ENCODE measurements at places on chromosomes 16 and 17. TPM values are rescaled to one million over a fixed set of nuclear protein-coding genes. Genes with fewer than 3 reads are reported as not detected.
A peak's percentile ranks its signal among the peaks of the same experiment; 100 is the strongest.

The C17orf113 gene
- total RNA-seq = 2.2 TPM

The PRSS36 gene
- total RNA-seq = 0.30 TPM

The EPOP gene
- 8.0 TPM for total RNA-seq

The RCVRN gene
- total RNA-seq = not detected

The HP gene
- total RNA-seq = not detected

The RNF222 gene
- not detected for total RNA-seq

The MFSD6L gene
- total RNA-seq = not detected

The NACA2 gene
- total RNA-seq = not detected

The RAB37 gene
- 4.3 TPM for total RNA-seq

GRCh38 chr17:19753051-19753509, 5.0 kb upstream of the ALDH3A1 start:
- no peaks in the 10 kb centered on the region for H3K27me3 ChIP-seq
- H3K27ac ChIP-seq = no peak overlapping the region
- no peaks in the 10 kb centered on the region for H3K36me3 ChIP-seq
- no peak for DNase-seq

DNA sequence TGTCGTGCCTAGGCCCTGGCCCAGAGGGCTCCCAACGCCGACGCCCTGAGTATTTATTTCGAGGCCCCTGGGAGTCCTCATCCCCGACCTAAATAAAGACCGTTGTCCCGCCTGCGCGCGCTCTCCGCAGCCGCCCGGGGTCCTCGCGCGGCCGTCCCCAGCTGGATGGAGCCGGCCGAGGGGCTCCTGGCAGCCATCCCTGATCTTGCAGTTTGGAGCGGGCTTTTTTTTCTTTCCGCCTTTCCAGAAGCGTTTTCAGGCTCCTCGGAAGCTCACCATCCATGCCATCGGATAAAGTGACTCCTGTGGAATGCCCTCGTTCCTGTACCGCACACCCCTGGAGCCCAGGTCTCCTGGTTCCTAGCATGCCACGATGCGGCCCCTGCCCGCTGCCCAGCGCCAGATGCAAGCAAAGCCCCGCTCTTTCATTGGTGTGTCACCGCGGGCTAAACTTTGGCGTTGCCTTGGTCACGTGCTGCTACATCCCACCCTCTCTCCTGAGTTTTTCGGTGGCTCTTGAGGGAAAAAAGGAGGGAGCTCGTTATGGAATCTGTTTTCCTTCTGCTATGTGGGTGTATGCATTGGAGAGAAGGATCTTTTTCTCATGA, 716 bp downstream of the TMEM94 start:
- H3K27ac ChIP-seq = peak overlapping the region; percentile 30
- H3K4me1 ChIP-seq = peaks cover 15% of the 10 kb centered on the region
- H3K36me3 ChIP-seq = no peaks in the 10 kb centered on the region
- H3K4me3 ChIP-seq = peak overlapping the region; percentile 53
- H3K27me3 ChIP-seq = no peaks in the 10 kb centered on the region
- DNase-seq = peak; percentile 73

DNA sequence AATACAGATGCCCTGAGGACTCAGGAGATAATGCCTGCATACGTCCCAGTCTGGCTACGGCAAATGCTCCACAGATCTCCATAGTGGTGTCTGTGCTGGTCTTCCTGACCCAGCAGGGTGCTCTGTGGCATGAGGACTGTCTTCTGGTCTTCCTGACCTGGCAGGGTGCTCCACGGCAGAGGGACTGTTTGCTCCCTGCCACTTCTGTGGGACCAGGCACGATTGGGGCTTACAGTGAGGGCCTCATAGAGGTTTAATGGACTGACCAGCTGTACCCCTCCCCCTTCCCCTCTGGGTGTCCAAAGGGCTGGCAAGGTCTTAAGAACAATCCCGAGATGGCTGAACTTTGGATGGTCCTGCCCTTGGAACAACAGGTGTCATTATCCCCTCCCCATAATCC, 123.1 kb downstream of the C16orf78 start:
- no peaks in the 10 kb centered on the region for H3K36me3 ChIP-seq
- no peaks in the 10 kb centered on the region for H3K27me3 ChIP-seq
- peaks cover 8% of the 10 kb centered on the region for H3K4me1 ChIP-seq
- DNase-seq = no peak
- H3K27ac ChIP-seq = no peak overlapping the region
- no peak overlapping the region for H3K4me3 ChIP-seq

GRCh38 chr17:80880648-80880985, 111.0 kb upstream of the CHMP6 start:
- no peak overlapping the region for H3K4me3 ChIP-seq
- H3K27me3 ChIP-seq = no peaks in the 10 kb centered on the region
- no peak overlapping the region for H3K27ac ChIP-seq
- peaks cover 8% of the 10 kb centered on the region for H3K4me1 ChIP-seq
- DNase-seq = no peak

DNA sequence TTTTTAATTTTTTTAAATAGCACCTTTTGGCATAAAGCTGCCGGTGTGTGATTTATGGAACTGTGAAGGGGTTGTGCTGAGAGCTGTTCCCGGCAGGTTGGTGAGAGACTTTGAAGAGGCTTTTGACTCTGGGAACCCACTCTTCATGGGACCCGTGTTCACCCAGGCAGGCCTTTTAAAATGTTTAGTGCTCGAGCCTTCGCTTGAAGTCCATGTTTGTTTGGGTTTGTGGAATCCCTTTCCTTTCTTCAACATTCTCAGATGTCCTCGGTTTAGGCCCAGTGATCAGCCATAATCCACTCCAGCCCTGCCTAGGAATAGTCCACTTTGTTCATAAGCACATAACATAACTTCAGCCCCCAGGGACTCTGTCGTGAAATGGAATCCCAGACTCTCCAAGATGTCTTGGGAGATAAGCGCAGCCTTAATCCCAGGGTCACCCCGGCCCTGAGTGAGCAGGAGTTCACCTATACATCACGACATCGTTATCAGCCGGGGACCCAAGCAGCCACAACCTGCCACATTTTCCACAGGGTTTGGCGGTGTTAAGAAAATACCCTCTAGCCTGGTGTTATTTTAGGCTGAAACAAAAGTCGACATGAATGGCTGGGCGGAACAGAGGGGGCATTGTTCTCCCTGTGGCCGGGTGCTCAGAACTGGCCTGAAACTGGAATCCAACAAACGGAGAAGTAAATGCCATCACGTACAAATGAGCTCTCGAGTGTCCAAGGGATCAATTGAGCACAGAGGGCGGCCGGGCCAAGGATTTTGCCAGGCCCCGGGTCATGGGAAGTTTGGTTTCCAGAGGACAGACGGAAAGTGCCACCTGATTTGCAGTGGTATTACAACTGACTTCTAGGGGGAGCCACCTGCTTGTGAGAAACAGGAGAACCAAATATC, 145.7 kb upstream of the IRX3 start:
- H3K4me1 ChIP-seq = peaks cover 20% of the 10 kb centered on the region
- no peaks in the 10 kb centered on the region for H3K36me3 ChIP-seq
- no peak overlapping the region for H3K4me3 ChIP-seq
- H3K27me3 ChIP-seq = peaks cover 50% of the 10 kb centered on the region

GRCh38 chr17:7552621-7553051, 3.8 kb downstream of the TNFSF12 start:
- H3K27ac ChIP-seq = no peak overlapping the region
- DNase-seq = no peak
- no peak overlapping the region for H3K4me3 ChIP-seq
- H3K36me3 ChIP-seq = no peaks in the 10 kb centered on the region
- peaks cover 15% of the 10 kb centered on the region for H3K27me3 ChIP-seq

- H3K27me3 ChIP-seq = no peaks in the 10 kb centered on the region
- DNase-seq = no peak
Observed at GRCh38 chr16:2824626-2825025, 5.5 kb upstream of the ZG16B start.

GRCh38 chr17:77125432-77125901, 15.3 kb upstream of the SEC14L1 start:
- H3K4me3 ChIP-seq = no peak overlapping the region
- no peaks in the 10 kb centered on the region for H3K27me3 ChIP-seq
- no peak for DNase-seq
- H3K27ac ChIP-seq = no peak overlapping the region
- H3K36me3 ChIP-seq = no peaks in the 10 kb centered on the region
- H3K4me1 ChIP-seq = peaks cover 12% of the 10 kb centered on the region

- H3K4me3 ChIP-seq = no peak overlapping the region
- peaks cover 9% of the 10 kb centered on the region for H3K4me1 ChIP-seq
- H3K27me3 ChIP-seq = no peaks in the 10 kb centered on the region
- DNase-seq = no peak
- H3K36me3 ChIP-seq = no peaks in the 10 kb centered on the region
Observed at GRCh38 chr16:88575251-88575650, 5.0 kb downstream of the ZC3H18 start.

DNA sequence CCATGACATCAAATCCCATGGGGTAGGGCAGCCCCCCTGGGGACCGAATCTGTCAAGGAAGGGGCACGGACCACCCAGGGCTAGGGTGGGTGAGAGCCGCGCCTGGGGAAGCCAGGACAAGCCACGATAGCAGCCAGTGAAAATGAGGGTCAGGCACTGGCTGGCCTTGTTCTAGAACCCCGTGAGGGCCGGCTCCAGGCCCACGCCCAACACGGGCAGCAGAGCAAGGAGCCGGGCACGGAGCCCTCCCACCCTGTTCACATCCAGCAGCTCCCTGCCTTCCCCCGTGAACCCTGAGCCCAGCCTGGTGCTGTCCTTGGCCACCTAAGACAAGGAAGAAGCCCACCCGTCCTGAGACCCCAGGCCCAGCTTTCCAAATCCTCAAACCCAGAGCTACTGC, 256.7 kb downstream of the PARN start:
- no peak for DNase-seq
- no peaks in the 10 kb centered on the region for H3K27me3 ChIP-seq
- H3K27ac ChIP-seq = no peak overlapping the region
- H3K36me3 ChIP-seq = no peaks in the 10 kb centered on the region
- H3K4me3 ChIP-seq = no peak overlapping the region

GRCh38 chr17:40526668-40527067, 25.2 kb upstream of the TNS4 start:
- no peak for DNase-seq
- H3K27ac ChIP-seq = no peak overlapping the region
- no peaks in the 10 kb centered on the region for H3K36me3 ChIP-seq

GRCh38 chr16:85333337-85333736, 221.1 kb upstream of the CIBAR2 start:
- no peaks in the 10 kb centered on the region for H3K36me3 ChIP-seq
- DNase-seq = no peak
- no peak overlapping the region for H3K4me3 ChIP-seq

GRCh38 chr16:90053902-90054500, 23.1 kb downstream of the PRDM7 start:
- H3K27ac ChIP-seq = no peak overlapping the region
- no peaks in the 10 kb centered on the region for H3K27me3 ChIP-seq
- H3K36me3 ChIP-seq = no peaks in the 10 kb centered on the region

GRCh38 chr16:11072420-11073153, 128.2 kb downstream of the CLEC16A start:
- H3K27me3 ChIP-seq = no peaks in the 10 kb centered on the region
- H3K4me1 ChIP-seq = no peaks in the 10 kb centered on the region

GRCh38 chr16:4500272-4500671, 24.1 kb downstream of the HMOX2 start:
- no peak overlapping the region for H3K4me3 ChIP-seq
- H3K27me3 ChIP-seq = no peaks in the 10 kb centered on the region
- peaks cover 15% of the 10 kb centered on the region for H3K4me1 ChIP-seq
- H3K36me3 ChIP-seq = no peaks in the 10 kb centered on the region

- no peak overlapping the region for H3K27ac ChIP-seq
- no peaks in the 10 kb centered on the region for H3K36me3 ChIP-seq
- DNase-seq = peak; percentile 22
- H3K27me3 ChIP-seq = peaks cover 9% of the 10 kb centered on the region
- H3K4me3 ChIP-seq = no peak overlapping the region
Observed at GRCh38 chr16:8565498-8565897, 24.8 kb downstream of the TMEM114 start.

GRCh38 chr17:72954579-72954978, 137.9 kb downstream of the SLC39A11 start:
- H3K36me3 ChIP-seq = no peaks in the 10 kb centered on the region
- H3K27ac ChIP-seq = no peak overlapping the region

GRCh38 chr17:43760254-43760852, 1.8 kb upstream of the SOST start:
- peak; percentile 95 for DNase-seq
- H3K4me3 ChIP-seq = peak overlapping the region; percentile 19
- no peaks in the 10 kb centered on the region for H3K36me3 ChIP-seq
- peaks cover 8% of the 10 kb centered on the region for H3K27me3 ChIP-seq

DNA sequence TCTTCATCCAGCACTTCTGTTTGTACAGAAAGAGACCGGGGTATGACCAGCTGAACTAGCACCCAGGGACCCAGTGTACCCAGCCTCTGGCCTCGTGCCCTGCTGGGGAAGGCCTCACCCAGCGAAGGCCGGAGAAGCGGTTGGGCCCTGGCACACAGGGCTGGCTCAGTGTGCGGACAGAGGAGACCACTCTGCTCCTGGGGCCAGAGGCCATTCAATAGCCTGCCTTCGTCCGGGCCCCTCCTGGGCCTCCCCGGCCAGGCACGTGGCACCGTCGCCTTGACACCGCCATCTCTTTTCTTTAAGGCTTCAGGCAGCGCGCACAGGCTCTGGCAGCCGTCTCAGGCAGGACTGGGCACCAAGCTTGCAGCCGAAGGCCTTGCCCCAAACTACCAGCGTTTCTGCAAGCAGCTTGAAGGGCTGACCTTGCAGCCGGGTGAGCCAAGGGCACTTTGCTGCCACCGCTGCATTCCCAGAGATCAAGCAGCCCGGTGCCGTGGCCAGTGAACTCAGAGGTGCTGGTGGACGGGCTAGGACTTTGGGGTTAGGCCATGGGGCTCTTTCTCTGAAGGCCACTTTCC, 8.0 kb downstream of the TAX1BP3 start:
- H3K36me3 ChIP-seq = no peaks in the 10 kb centered on the region
- DNase-seq = no peak
- H3K27ac ChIP-seq = no peak overlapping the region
- H3K4me1 ChIP-seq = no peaks in the 10 kb centered on the region

DNA sequence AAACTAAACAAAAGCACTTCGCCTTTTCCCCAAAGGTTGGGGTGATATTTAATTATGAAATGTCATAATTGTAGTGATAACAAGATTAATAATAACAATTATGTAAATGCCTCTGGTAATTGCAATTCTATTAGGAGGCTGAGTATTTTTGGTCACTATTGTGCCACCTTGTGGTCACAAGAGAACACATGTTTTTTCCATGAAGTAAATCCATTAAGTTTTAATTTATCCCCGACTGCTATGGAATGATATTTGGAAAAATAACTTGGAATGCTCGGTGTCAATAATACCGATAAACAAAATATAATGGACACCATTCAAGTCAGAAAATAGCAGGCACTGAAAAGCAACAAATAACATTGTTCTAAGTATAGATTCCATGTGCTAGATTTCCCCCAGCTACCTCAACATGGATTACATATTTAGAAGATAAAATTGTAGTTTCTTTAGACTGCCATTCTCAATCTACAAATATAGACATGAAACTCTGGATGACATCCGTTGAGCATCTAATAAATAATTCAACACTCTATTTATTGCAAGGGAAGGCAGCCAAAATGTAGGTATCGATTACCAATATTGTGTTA, 25.0 kb upstream of the KCNJ2 start:
- no peak overlapping the region for H3K4me3 ChIP-seq
- H3K36me3 ChIP-seq = no peaks in the 10 kb centered on the region
- no peaks in the 10 kb centered on the region for H3K27me3 ChIP-seq
- peak; percentile 24 for DNase-seq
- no peaks in the 10 kb centered on the region for H3K4me1 ChIP-seq

GRCh38 chr17:17636272-17636885, 44.9 kb upstream of the PEMT start:
- no peak for DNase-seq
- no peak overlapping the region for H3K4me3 ChIP-seq
- H3K27ac ChIP-seq = no peak overlapping the region
- H3K27me3 ChIP-seq = no peaks in the 10 kb centered on the region

- no peak for DNase-seq
- H3K27me3 ChIP-seq = no peaks in the 10 kb centered on the region
- H3K4me1 ChIP-seq = no peaks in the 10 kb centered on the region
- H3K4me3 ChIP-seq = no peak overlapping the region
- no peaks in the 10 kb centered on the region for H3K36me3 ChIP-seq
- no peak overlapping the region for H3K27ac ChIP-seq
Observed at GRCh38 chr17:36875698-36876293, 61.5 kb upstream of the LHX1 start.
